ENCODE measurements at places on chromosomes 6 and 20.

- H3K4me1 ChIP-seq: no peaks in the 10 kb centered on the region
- H3K4me3 ChIP-seq: no peak within 1 kb of the TSS
- H3K27me3 ChIP-seq: no peaks in the 10 kb centered on the region
- H3K27ac ChIP-seq: no peak within 1 kb of the TSS
Observed at GRCh38 chr20:23826541-23827021, at the start of gene CST2. TSS of gene CST2 (minus strand) at chr20:23826729. CDS start at chr20:23826660, 69 bp downstream.

DNA sequence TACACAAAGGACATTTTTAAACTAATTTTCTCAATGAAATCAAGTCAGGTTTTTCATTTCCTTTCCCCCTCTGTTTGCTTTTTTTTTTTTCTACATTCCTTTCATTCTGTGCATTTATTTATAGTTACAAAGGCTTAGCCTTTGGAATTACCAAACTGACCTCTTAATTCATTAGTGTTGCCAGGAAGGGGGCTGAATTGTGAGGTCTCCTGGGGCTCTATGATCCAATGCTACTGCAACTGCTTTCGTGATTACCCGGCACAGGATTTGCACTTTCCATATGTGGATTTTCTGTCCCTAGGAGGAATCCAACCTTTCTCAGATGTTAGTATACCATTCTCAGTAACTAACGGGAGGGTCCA is 35.3 kb downstream of the NEDD9 start:
- no peaks in the 10 kb centered on the region for H3K4me1 ChIP-seq
- no peaks in the 10 kb centered on the region for H3K27me3 ChIP-seq
- peak overlapping the region; percentile 50 for H3K27ac ChIP-seq
- peaks cover 37% of the 10 kb centered on the region for H3K36me3 ChIP-seq

- no peaks in the 10 kb centered on the region for H3K27me3 ChIP-seq
- DNase-seq: no peak
- peak overlapping the region; percentile 56 for H3K27ac ChIP-seq
- no peak overlapping the region for H3K4me3 ChIP-seq
Observed at GRCh38 chr20:31838646-31839292, 6.6 kb downstream of the FOXS1 start.

DNA sequence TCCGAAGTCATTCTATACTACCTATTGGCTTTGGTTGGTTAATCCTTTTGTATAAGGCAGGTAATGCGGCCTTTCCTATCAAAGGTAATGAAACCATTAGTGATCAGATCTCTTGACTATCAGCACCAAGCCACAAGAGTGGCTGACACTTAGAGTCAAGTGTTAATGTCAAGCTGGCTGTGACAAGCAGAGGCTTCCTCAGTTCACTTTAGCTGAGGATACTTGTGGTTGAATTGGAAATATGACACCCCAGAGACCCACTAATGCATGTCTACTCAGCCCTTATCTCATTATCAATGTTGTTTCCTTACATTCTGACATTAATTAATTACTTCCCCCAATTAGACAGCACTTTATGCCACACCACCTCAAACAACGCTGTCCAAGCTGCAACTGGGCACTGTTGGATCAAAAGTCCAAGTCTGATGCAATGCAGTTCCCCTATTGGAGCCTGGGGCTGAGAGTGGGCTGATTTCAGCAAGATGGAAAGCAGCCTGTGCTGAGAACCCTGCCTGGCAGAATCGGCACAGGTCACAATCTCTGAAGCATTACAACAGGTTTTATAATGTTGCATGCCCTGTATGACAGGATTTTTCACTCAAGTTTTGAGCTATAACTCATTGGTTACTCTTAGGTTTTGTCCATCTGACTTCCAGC is 273.5 kb downstream of the COL12A1 start:
- H3K27ac ChIP-seq: no peak overlapping the region
- H3K27me3 ChIP-seq: no peaks in the 10 kb centered on the region
- no peak overlapping the region for H3K4me3 ChIP-seq

- no peak overlapping the region for H3K4me3 ChIP-seq
- H3K36me3 ChIP-seq: peaks cover 62% of the 10 kb centered on the region
- no peak for DNase-seq
- no peak overlapping the region for H3K27ac ChIP-seq
Observed at GRCh38 chr6:37454420-37455140, 21.6 kb downstream of the CMTR1 start.

DNA sequence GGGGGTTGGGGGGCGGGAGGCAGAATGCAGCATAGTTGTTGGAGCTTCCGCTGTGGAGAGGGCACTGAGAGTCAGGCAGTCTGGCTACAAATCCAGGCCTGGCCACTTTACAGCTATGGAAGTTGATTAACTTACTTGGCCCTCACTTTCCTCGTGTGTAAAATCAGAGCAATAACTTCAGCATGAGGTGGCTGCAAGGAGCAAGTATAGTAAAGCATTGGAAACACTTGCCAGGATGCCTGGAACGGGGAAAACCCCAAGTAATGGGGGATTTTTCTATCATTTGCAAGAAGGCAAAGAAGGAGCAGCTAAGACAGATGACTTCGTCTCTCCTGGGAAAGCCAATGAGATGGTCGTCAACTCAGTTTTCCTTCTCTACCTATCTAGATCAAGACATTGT is 35.8 kb downstream of the AGPAT4 start:
- peaks cover 17% of the 10 kb centered on the region for H3K4me1 ChIP-seq
- no peak overlapping the region for H3K27ac ChIP-seq
- H3K36me3 ChIP-seq: no peaks in the 10 kb centered on the region
- H3K4me3 ChIP-seq: no peak overlapping the region
- no peaks in the 10 kb centered on the region for H3K27me3 ChIP-seq

DNA sequence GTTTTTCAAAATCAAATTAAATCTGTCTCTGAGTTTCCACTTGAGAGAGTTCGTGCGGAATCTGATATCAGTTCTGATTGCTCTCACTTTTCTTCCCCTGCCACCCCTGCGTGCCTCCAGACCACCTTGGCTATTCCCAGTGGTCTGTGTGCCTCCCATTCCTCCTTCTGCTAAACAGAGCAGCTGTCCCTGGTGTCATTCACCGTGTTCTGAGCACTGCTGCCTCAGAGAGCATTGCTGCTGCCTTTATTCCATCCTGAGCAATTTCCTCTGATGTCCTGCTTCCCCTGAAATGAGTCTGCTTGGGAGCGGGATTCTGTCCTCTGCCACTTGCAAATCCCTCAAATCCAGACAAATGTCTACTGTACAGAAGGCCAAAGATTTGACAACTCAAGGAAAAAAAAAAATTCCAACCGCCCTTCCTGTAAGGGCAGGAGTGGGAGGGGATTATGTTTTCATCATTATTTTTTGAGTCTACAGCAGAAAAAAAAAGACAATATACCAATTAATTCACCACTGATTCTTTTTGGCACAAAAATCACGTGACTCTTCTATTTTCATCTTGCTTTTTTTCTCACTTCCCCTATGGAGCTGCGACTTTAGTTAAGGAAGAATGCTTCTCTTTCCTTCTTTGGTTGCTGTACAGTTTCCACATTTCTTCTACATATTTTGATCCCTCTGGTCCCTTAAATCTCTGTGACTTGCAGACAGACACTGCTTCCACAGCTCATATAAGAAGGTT is 833.0 kb downstream of the EPHA7 start:
- no peak overlapping the region for H3K4me3 ChIP-seq
- no peak for DNase-seq
- H3K27me3 ChIP-seq: no peaks in the 10 kb centered on the region
- no peaks in the 10 kb centered on the region for H3K36me3 ChIP-seq
- H3K4me1 ChIP-seq: no peaks in the 10 kb centered on the region
- H3K27ac ChIP-seq: no peak overlapping the region

DNA sequence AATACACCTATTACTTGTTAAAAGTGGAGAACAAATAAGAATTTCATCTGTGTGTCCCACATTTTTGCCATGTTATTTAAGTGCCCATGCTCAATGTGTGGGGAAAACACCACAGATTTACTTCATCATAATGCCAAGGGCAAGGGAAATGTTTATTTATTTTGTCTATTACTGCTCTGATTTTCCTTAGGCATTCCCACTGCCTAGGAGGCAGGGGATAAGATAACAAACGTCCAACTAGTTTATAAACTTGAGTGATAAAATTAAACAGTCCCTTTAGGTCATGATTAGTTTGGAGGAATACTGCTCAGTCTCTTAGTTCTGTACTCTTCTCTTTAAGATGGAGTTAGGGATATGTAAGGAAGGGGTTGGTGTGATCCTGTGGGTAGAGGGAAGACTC is 598.4 kb upstream of the MARCKS start:
- H3K4me3 ChIP-seq: no peak overlapping the region
- DNase-seq: no peak
- no peaks in the 10 kb centered on the region for H3K27me3 ChIP-seq
- H3K4me1 ChIP-seq: no peaks in the 10 kb centered on the region
- no peaks in the 10 kb centered on the region for H3K36me3 ChIP-seq

GRCh38 chr6:36839749-36840431 is 646 bp upstream of the CPNE5 start:
- H3K4me3 ChIP-seq: peak overlapping the region; percentile 49
- no peaks in the 10 kb centered on the region for H3K27me3 ChIP-seq
- no peak for DNase-seq
- peaks cover 13% of the 10 kb centered on the region for H3K36me3 ChIP-seq
- peaks cover 68% of the 10 kb centered on the region for H3K4me1 ChIP-seq
- peak overlapping the region; percentile 85 for H3K27ac ChIP-seq

DNA sequence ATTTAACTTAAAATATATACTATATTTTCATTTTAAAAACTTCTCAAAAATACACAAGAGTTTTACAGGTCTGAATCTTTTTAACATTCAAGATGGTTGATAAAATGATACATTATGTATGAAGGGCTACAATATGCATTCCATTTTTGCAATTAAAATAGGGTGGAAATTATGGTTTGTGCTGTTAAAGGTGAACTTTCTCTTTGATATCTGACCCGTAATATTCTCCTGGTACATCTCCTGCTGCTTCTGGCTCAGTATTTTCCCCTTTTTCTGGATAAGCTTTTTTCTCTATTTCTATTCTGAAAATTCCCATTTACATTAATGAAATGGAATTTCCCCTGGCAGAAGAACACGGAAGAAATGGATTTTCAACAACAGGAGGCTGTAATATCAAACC is 27.4 kb upstream of the LCA5 start:
- no peaks in the 10 kb centered on the region for H3K27me3 ChIP-seq
- DNase-seq: no peak
- H3K4me1 ChIP-seq: no peaks in the 10 kb centered on the region

- no peak overlapping the region for H3K4me3 ChIP-seq
- H3K27ac ChIP-seq: no peak overlapping the region
- H3K27me3 ChIP-seq: no peaks in the 10 kb centered on the region
- H3K4me1 ChIP-seq: no peaks in the 10 kb centered on the region
- no peak for DNase-seq
- H3K36me3 ChIP-seq: no peaks in the 10 kb centered on the region
Observed at GRCh38 chr20:49496043-49496442, 13.6 kb upstream of the KCNB1 start.

- no peaks in the 10 kb centered on the region for H3K4me1 ChIP-seq
- no peak overlapping the region for H3K4me3 ChIP-seq
- H3K36me3 ChIP-seq: no peaks in the 10 kb centered on the region
Observed at GRCh38 chr6:139699335-139699734, 324.9 kb upstream of the CITED2 start.

GRCh38 chr6:13304580-13305260 is 23.6 kb downstream of the TBC1D7 start:
- H3K27ac ChIP-seq: peak overlapping the region; percentile 80
- peaks cover 23% of the 10 kb centered on the region for H3K36me3 ChIP-seq
- H3K27me3 ChIP-seq: no peaks in the 10 kb centered on the region

- no peak overlapping the region for H3K27ac ChIP-seq
- no peaks in the 10 kb centered on the region for H3K27me3 ChIP-seq
- peaks cover 7% of the 10 kb centered on the region for H3K4me1 ChIP-seq
- no peaks in the 10 kb centered on the region for H3K36me3 ChIP-seq
- DNase-seq: no peak
- no peak overlapping the region for H3K4me3 ChIP-seq
Observed at GRCh38 chr6:125981571-125982185, 4.7 kb upstream of the TRMT11 start.

DNA sequence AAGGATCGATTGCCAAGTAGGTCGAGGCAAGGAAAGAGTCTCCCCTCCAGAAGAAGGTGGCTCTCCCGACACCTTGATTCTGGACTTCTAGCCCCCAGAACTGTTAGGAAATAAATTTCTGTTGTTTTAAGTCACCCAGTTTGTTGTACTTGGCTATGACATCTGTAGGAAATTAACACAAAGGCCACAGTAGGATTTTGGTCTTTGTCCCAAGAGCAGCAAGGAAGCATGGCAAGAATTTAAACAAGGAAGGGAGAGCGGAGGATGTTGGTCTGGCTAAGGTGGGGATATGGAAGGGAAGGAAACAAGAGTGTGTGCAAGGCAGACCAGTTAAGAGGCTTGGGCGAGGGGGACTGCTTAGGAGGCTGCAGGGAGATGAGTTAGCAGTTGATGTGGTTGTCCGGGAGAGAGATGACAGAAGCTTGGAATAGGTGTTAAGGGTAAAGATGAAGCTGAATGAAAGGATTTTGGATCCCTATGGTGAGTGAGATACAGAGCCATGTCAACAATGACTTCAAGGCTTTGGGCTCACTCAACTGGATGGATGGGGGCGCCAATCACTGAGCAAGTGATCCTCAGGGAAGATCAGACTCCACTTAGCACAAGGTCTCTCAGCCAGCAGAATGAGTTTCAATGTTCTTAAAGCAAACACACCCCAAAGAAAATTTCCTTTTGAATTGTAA is 140.5 kb upstream of the ZNF217 start:
- no peaks in the 10 kb centered on the region for H3K36me3 ChIP-seq
- peaks cover 34% of the 10 kb centered on the region for H3K4me1 ChIP-seq
- no peaks in the 10 kb centered on the region for H3K27me3 ChIP-seq
- H3K27ac ChIP-seq: no peak overlapping the region
- no peak for DNase-seq
- no peak overlapping the region for H3K4me3 ChIP-seq

DNA sequence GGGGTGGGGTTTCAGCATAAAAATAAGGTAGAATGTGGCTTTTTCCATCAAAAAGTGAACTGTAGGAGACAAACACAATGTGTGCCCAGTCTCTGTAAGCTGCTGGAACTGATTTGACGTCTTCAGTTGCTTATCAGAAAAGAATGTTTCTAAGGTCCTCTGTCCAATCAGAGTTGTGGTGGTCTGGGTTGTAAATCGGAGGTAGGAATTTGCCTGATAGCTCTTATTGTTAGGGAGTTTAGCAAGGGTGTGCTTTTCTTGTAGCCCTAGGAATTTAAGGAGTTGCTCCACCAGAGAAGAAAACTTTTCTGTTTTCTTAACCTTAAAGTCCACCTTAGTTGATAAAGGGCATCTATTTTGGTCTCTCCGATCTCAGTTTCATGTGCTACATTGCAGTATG is 10.4 kb upstream of the SSTR4 start:
- no peaks in the 10 kb centered on the region for H3K4me1 ChIP-seq
- no peaks in the 10 kb centered on the region for H3K27me3 ChIP-seq
- no peak overlapping the region for H3K27ac ChIP-seq

DNA sequence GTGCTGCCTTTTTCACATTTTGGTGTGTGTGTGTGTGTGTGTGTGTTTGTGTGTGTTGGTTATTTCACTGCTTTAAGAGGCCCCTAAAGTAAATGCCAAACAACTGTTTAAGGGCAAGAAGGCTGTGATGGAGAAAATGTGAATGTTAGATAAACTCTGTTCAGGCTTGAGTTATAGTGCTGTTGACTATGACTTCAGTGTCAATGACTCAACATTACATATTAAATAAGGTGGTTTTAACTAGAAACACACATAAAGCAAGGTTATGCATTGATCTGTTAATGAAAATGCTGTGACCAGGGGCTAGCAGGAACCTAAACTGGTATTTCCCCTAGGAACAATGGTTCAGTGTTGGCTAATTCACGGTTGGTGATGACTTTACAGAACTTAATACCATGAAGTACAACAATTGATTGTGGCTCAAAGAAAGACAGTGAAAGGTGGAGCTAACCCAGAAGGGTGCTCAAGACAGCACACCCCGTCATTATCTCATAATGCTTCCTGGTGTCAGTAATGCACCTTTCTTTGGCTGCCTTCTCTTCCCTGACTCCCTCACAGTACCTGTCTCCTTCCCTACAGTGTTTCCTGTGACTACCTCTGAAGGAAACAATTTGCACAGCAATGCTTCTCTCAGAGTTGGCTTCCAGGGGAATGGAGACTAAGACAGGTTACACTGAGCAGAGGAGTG is 116.1 kb downstream of the RIN2 start:
- H3K27me3 ChIP-seq: no peaks in the 10 kb centered on the region
- H3K27ac ChIP-seq: no peak overlapping the region
- peaks cover 23% of the 10 kb centered on the region for H3K36me3 ChIP-seq
- no peak for DNase-seq

All from right atrium auricular region (tissue), 2 donors.